ENCODE measurements at places on chromosomes 6 and 20. TPM values are rescaled to one million over a fixed set of nuclear protein-coding genes. Genes with fewer than 3 reads are reported as not detected.

GRCh38 chr6:27140999-27141528 lies 106.4 kb upstream of the PRSS16 start:
- H3K27me3 ChIP-seq: no peaks in the 10 kb centered on the region
- H3K27ac ChIP-seq: no peak overlapping the region
- no peaks in the 10 kb centered on the region for H3K36me3 ChIP-seq
- no peak overlapping the region for H3K4me3 ChIP-seq
- no peak for DNase-seq

DNA sequence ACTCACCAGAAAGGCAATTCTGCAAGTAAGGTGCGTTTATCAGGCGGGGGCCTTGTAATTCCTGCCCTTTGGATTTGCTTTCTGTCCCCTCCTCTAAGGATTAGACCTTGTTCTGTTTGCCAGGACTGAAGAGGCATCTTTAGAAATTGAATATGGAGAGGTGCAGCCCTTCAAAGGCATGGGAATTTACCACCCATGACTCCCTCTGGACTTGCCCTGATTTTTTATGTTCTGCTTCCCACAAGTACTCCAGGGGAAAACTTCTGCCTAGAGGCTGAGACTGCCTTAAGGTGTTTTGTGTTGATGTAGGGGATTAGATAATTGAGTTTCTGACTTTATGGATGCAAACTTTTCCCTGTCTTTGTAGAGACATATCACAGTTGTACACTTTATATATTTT lies 30.2 kb downstream of the SYTL3 start:
- no peaks in the 10 kb centered on the region for H3K4me1 ChIP-seq
- H3K4me3 ChIP-seq: no peak overlapping the region
- no peak overlapping the region for H3K27ac ChIP-seq
- no peaks in the 10 kb centered on the region for H3K36me3 ChIP-seq
- DNase-seq: no peak
- no peaks in the 10 kb centered on the region for H3K27me3 ChIP-seq

DNA sequence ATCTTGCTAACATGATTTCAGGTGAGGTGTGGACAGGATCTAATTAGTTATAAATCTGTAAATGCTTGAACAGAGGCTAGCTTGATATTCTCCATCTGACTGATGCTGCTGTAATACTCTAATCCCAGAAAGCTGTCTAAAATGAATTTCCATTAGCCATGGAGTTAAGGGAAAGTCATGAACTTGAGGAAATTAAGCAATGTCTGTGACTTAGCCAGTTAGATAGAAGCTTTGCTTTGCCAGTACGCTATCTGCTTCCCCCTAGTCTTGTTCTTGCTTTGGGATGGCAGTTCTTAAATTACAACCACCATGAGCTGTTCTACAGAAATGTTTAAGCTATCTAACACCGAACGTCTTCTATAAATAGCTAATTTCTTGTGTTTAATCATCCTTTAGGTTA lies 195.7 kb downstream of the PRL start:
- DNase-seq: no peak
- H3K27ac ChIP-seq: no peak overlapping the region
- no peaks in the 10 kb centered on the region for H3K36me3 ChIP-seq

- no peak for DNase-seq
- H3K27ac ChIP-seq: no peak overlapping the region
- H3K27me3 ChIP-seq: no peaks in the 10 kb centered on the region
- no peaks in the 10 kb centered on the region for H3K36me3 ChIP-seq
- H3K4me1 ChIP-seq: peaks cover 5% of the 10 kb centered on the region
- H3K4me3 ChIP-seq: no peak overlapping the region
Measured at GRCh38 chr6:30035784-30036183, 25.3 kb upstream of the POLR1H start.

The DACT2 gene
- total RNA-seq: 0.17 TPM
